ENCODE measurements at places on chromosomes 2 and 18. TPM values are rescaled to one million over a fixed set of nuclear protein-coding genes. Genes with fewer than 3 reads are reported as not detected.

DNA sequence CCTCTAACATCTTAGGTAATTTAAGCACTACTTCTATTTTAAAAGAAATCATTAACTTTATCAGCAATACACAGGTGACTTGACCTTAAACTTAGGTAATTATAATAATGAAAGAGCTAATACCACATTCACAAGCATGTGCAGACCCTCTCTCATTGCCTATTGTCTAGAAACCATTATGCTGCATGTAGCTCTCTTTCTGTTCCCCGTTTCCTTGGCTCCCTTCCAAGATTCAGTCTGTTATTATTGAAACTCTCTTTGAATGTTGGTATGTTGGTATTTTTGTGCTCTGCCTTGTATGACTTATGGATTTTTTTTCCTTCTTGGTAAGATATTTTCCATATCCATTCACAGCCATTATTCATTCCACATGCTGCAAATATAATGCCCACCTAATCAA lies 201.2 kb downstream of the CDCA7 start:
- peak; percentile 31 for DNase-seq

DNA sequence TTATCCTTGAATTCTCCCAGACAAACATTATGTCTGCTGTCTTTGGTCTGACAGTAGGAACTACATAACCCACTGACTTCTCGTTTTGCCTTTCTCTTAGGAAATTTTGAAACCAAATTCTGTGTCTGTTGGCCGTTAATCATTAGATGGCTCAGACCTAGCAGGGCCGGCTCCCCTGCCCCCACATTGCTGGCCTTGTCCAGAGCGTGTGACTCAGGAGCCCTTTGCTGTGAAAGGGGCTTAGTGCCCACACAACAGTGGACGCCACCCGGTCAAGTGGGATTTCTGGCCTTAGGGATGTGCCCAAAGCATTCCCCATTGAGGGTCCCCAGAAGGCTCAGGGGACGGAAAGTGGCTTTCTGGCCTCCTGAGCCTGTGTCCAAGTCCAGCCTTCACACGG lies 137.5 kb downstream of the CTIF start:
- no peak for DNase-seq

The UGT1A6 gene
- total RNA-seq: not detected

DNA sequence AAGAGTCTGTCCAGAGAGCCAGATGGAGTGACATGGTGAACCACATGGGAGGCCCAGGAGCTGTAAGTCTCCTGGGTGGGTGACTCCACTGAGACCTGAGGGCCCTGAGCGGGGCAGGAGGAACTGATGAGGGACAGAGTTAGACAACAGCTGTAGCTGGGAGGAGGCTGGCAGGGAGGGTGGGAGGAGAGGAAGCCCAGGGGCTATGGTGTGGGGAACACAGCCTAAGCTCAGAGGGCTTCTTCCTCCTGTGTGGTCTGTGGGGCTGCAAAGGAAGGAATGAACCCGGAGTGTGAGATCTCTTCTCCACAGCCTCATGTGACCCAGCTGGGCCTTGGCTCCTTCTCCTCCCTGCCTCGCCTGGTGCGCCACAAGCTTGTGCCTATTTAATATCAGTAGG lies 395.6 kb upstream of the HS6ST1 start:
- DNase-seq: no peak

- no peak for DNase-seq
Measured at GRCh38 chr2:170113168-170113894, 64.6 kb upstream of the MYO3B start.

- no peak for DNase-seq
Measured at GRCh38 chr18:26575865-26576217, 27.5 kb upstream of the KCTD1 start.

GRCh38 chr2:230895536-230896345 lies 29.3 kb downstream of the GPR55 start:
- DNase-seq: no peak

The TMEM37 gene
- total RNA-seq: 2.6 TPM

- DNase-seq: no peak
Measured at GRCh38 chr2:83282841-83283240, 1176.2 kb downstream of the SUCLG1 start.

GRCh38 chr2:60504049-60504448 lies 49.4 kb downstream of the BCL11A start:
- DNase-seq: no peak

The ALLC gene
- not detected for total RNA-seq

- DNase-seq: peak; percentile 55
Measured at GRCh38 chr2:102848366-102848839, 86.6 kb downstream of the TMEM182 start.

The SLC4A3 gene
- total RNA-seq: 1.3 TPM
